ENCODE measurements at places on chromosomes 6 and 20.

DNA sequence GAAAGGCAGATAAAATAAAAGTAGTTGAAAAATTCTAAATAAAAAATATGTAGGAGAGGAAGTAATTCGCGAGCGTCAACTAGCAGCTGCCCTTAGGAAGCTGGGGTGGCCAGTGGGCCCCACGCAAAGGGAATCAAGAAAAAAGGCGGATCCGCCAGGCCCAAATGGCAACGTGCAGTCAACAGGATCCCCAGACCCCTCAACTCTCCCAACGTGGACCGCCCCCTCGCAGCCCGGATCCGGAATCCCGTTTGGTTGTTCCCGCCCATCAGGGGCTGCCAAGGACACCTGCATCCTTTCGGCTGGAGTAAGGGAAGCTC lies 296 bp downstream of the DZANK1 start:
- DNase-seq: no peak

DNA sequence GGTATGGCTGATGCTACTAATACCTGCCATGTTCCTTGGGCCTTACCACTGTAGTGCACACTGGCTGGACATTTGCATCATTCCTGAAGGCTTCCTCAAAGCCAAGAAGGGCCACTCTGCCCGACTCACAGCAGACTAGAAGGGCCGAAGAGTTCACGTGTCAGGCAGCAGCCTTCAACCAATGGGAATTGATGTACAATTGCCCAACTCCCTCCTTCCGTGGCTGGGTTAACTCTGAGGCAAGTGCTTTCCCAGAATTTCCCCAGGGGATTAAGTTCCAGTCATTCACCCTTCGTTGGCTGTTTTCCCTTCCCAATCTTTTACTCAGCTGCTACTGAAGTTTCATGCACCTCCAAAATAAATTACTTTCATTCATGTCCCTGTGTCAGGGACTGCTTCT lies 29.8 kb downstream of the PSMB9 start:
- DNase-seq: no peak

- DNase-seq: no peak
These were observed 232.5 kb downstream of the RFPL4B start for GRCh38 chr6:112579601-112580000.

DNA sequence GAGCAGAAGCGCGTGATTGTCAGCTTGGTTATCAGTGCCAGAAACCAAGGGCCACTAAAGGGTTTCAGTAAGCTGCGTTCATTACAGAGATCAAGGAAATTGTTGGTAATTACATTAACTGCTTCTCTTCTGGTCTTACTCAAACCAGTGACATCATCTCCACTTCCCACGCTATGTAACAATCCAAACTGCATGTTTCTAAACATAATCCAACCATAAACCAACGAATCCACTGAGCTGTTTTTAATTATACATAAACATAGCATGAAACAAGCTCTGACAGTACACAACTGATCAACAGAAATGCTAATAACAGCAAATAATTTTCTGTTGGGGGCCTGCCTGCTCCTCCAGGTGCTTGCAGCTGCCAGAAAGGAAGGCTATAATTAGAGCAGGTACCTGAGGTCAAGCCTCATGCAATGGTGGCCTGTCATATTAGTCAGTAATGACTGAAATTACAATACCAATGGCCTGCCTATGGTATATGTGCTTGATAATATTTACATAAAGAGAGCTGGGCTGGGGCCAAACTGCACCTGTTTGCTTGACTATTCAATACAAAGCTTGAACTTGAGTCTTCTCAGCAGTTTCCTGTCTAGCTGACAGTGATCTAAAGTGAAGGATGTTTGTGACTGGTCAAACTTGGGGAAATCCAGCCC lies 40.1 kb downstream of the ILRUN start:
- DNase-seq: no peak

GRCh38 chr6:151325075-151326050 lies 66.0 kb downstream of the ZBTB2 start:
- DNase-seq: no peak

GRCh38 chr6:111301946-111302345 lies 181.1 kb downstream of the REV3L start:
- no peak for DNase-seq

DNA sequence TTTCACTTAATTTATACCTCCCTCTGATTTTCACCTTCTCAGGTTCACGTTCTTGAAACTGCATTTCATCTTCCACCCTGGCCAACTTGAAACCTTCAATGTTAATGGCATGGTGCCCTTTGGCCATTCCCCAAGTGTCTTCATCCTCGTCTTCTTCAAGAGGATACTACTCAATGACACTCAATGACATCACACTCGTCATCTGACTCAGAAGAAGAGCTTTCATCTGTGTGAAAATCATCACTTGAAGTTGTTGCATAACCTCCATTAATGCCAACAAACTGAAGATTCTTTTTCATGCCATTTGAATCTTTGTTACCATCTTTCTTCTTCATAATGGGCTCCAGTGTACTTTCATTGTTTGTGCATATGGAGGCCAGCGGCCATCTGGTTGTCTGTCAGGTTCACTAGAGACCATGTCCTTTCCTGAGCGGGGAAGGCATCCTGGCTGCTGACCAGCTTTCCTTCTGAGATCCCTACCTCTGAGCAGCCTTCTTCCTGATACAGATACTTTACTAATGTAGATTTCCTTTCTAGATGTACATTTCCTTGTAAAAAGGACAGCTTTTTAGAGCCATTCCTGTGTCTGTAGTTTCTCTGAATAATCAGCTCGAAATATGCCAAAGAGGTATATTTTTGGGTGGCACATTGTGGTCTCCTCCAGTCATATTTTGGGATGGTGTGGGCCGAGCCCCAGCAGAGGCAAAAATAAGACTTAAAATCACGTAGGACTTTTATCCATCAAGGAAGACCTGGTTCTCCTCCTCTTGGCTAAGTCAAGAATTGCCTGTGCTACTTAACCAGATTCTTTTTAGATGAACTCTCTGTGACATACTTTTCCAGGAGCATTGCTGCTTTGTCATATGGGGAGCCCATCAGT lies 21.3 kb downstream of the TRMT6 start:
- DNase-seq: no peak

- DNase-seq: no peak
These were observed 279.4 kb downstream of the UBE3D start for GRCh38 chr6:82786248-82786647.

DNA sequence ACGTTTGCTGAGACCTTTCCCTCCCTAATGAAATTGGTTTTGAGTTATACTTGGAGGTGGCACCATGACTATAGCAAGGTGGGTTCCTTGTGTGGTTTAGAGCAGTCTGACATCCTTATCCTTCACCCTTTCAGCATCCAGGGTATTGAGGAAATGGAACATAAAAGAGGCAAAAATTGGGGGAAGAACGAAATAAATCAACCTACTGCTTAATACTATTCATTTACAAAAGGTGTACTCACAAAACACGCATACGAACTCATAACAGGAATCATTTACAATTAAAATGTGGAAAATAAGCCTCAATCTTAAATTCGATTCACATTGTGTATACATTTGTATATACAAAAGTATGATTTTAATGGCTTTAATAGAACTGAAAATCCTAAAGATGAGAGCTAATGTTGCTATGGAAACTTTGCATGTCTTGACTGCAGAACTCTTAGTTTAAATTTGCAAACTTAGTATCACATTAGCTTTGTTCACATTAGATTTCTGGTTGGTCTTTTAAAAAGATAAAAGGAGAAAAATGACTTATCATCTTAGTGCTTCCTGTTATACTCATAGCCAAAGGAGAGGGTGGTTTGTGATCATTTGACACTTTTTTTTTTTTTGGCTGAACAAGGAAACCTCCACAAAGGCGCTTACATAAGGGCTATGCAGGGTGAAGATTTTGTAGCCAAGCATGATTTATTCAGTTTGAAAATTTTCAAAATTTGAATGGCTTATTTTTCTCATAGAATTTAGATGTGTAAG lies 76.1 kb upstream of the ATXN1 start:
- no peak for DNase-seq

DNA sequence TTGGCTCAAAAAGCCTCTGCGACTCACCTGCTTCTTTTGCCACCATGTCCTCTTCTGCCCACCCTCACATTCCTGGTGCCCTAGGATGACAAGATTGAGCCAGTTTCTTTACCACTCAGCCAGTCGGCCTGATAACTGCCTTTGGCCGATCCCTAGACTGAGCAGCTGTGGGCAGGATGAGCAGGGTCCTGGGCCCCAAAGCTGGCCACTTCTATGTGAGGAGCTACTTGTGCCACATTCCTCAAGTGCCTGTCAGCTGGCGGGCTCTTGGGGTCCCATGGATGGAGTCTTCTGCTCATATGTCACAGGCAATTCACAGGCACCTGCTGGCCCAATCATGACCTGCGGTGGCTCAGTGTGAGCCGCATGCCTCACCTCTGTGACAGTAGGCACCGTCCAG lies 16.5 kb downstream of the DYNLRB1 start:
- no peak for DNase-seq

- no peak for DNase-seq
These were observed 7.6 kb upstream of the FAM110A start for GRCh38 chr20:825710-826421.

DNA sequence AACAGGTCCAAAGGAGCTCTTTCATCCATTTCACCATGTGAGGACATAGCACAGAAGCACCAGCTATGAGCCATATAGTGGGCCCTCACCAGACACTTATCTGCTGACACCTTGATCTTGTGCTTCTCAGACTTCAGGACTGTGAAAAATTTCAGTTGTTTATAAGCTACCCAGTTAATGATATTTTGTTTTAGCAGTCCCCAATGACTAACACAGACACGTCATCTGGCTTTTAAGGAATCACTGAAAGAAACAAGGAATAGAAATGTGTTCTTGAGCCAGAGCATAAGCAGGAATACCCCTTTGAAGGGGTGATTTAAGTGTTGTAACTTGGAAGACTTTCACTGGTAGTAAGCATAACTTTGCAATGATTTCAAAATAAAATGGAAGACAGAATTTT lies 214.7 kb upstream of the PTCHD4 start:
- no peak for DNase-seq

- DNase-seq: no peak
These were observed 97.1 kb downstream of the ZFAND3 start for GRCh38 chr6:37916675-37917074.

DNA sequence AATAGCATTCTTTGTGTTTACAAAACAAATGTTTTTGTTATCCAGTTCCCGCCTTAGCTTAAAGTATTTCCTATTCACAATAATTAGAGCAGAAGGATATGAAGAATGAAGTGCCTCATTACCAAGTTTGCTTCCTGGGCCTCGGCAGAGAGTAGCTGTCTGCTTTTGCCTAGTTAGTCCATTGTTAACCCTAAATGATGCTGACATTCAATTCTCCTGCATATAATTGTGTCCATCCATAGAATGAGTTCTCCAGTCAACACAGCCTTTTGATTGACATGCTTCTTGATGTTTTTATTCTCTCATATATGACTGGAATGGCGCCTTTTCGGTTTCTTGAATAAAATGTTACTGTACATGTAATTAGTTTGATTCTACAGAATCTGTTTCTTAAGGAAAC lies 100.9 kb downstream of the MYB start:
- DNase-seq: no peak

DNA sequence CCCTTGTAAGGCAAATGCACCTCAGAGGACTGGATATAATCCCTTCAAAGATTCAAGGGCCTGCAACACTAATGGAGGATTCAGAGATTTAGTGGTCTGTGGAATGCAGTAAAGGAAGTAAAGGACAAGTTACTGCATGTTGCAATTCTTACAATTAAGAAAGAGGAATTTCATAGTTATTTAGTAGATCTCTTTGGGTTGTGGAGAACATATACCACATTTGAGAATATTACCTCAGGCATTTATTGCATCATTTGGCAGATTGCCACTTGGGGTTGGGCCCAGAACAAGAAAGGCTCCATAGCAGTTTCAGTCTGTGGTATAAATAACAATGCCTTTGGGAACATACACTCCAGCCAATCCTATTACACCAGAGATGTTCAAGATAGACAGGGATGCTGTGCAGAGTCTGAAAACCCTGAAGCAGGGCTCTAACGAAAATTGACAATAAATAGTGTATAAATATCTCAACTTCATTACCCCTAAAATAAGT lies 20.9 kb upstream of the EPM2A start:
- DNase-seq: no peak

GRCh38 chr6:48147051-48147450 lies 36.1 kb upstream of the PTCHD4 start:
- DNase-seq: no peak

- no peak for DNase-seq
These were observed 828.8 kb upstream of the GJE1 start for GRCh38 chr6:141303907-141304306.

GRCh38 chr6:68651011-68651985 lies 16.2 kb downstream of the ADGRB3 start:
- DNase-seq: no peak
